ENCODE measurements at places on chromosomes 7 and 10.

- no peak for DNase-seq
Observed at GRCh38 chr7:15178065-15178464, 275.5 kb upstream of the DGKB start.

- no peak for DNase-seq
Observed at GRCh38 chr10:86310291-86310690, 56.3 kb downstream of the GRID1 start.

GRCh38 chr7:87715545-87715944 is 87.3 kb downstream of the RUNDC3B start:
- no peak for DNase-seq

GRCh38 chr10:49141541-49142332 is 7.9 kb upstream of the FAM170B start:
- DNase-seq, result no peak

DNA sequence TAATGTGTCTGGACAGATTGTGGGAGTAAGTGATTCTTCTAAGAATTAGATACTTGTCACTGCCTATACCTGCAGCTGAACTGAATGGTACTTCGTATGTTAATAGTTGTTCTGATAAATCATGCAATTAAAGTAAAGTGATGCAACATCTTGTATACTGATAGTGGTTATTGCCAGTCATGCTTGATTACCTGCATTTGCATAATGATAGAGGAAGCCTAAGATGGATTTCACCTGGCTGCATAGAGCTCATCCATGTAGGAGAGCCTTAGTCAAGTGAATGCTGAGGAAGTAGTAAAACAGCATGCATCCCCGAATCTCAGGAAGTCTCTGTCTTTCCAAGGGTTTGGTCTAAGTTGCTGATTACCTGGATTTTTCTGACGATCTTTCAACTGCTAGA is 64.2 kb upstream of the CAPZA2 start:
- no peak for DNase-seq

DNA sequence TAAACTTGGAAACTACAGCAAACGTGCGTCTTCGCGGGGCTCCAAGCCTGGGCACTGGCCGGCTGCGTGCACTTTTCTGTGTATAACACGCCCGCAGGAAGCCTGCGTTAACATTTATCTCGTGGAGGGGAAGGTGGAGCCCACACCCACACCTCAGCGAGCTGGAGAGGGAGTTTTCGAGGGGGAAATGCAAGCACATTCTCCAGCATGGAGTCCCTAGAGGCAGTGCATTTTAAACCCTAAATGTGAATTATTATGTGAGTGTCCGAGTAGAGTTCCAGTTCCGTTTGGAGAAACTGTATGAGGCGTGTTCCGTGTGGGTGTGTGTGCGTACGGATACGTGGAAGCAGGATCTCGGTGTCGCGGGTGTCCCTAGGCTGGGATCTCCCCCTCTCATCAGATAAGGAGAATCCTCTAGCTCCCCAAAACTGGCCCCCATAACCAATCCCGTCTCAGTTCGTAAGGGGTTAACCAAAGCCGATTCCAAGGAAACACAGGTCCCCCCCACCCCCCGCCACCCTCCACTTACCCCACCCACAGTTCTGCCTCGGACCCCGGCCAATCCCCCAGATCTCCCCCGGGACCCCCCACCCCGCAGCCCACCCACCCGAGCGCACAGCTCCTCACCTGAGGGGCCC is 403 bp downstream of the CDK6 start:
- no peak for DNase-seq

Data from stimulated activated CD4-positive, alpha-beta T cell treated with anti-CD3 and anti-CD28 coated beads, TNF-alpha, amount 100 ng/mL, for 1 hour (primary cell).